ENCODE measurements at places on chromosomes 2 and 18.
A peak's percentile ranks its signal among the peaks of the same experiment; 100 is the strongest.

DNA sequence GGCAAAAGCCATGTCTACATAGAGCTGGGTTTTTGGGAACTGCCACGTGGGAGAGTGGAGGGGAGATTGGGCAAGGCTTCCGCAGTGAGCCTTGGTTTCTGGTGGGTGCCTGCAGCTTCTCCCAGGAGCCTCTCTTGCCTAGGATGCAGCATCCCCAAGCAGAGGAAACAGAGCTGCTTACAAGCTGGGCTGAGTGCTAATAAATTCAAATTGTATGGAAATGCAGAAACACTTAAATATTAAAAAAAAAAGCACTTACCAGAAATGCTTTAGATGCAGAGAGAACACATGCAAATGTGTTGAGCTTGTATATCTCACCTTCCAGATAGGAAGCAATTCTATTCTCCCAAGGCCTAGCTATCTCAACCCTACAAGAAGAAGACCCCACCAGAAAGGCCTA, 96.0 kb upstream of the ST3GAL5 start:
- no peak for DNase-seq

- peak; percentile 21 for DNase-seq
These were observed 4.3 kb downstream of the COL3A1 start for GRCh38 chr2:188978291-188979081.

GRCh38 chr18:61583548-61583947, 250.3 kb downstream of the CDH20 start:
- no peak for DNase-seq

GRCh38 chr2:71070294-71071093, 2.0 kb downstream of the NAGK start:
- peak; percentile 63 for DNase-seq

- no peak for DNase-seq
These were observed 41.6 kb upstream of the CUL3 start for GRCh38 chr2:224626735-224627134.

GRCh38 chr2:174766271-174766670, 2.0 kb upstream of the CHRNA1 start:
- DNase-seq, result no peak

- DNase-seq, result no peak
These were observed 101.6 kb downstream of the PIEZO2 start for GRCh38 chr18:11047817-11048216.

- peak; percentile 25 for DNase-seq
These were observed 4.7 kb upstream of the NPC1 start for GRCh38 chr18:23591011-23591410.

GRCh38 chr2:178395941-178396570, 54.9 kb downstream of the PRKRA start:
- DNase-seq, result no peak
